ENCODE measurements at places on chromosomes 13 and 19.
A peak's percentile ranks its signal among the peaks of the same experiment; 100 is the strongest.

DNA sequence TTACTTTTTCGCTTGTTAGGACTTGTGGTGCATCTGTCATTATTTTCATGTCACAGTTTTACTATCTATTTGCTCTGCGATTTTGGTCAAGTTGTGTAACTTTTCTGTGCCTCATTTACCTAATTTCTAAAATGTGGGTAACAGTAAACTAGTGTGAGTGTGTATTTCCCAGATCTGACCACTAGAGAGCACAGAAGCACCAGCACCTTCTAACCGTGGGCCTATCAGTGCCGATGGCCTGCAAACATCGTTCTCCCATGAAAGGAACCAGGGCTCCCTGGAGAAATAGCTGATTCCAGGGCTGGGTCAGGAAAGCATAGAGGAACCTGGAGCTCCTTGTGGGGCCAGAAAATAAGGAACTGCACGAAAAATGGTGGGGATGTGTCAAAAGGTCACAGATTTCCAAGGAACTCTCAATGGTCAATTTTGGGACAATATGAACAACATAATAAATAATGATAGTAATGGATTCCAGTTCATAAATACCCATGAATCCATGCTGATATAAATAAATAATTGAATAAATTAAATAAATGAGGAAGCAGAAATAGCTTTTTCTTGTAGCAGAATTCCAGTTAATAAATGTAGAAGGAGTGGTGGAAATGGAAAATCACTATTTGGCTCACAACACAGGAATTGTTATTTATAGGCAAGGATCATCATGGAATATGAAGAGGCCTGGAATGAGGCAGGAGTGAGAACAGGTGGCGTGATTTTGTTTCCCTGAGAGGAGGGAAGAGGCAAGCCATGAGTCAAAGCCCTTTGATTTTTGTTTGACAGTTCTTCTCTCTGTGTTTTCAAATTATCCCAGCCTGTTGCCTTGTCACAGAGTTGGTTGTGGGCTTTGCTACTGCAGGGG is 31.1 kb downstream of the CEACAM8 start:
- DNase-seq: peak; percentile 20
- no peaks in the 10 kb centered on the region for H3K36me3 ChIP-seq
- no peak overlapping the region for H3K27ac ChIP-seq
- no peaks in the 10 kb centered on the region for H3K27me3 ChIP-seq

- no peaks in the 10 kb centered on the region for H3K36me3 ChIP-seq
- H3K27me3 ChIP-seq: peaks cover 36% of the 10 kb centered on the region
- no peak overlapping the region for H3K4me3 ChIP-seq
- H3K4me1 ChIP-seq: peaks cover 20% of the 10 kb centered on the region
- no peak for DNase-seq
Measured at GRCh38 chr13:109655206-109655600, 131.2 kb downstream of the IRS2 start.

GRCh38 chr19:17323964-17324332 is 10.7 kb downstream of the ANO8 start:
- peaks cover 37% of the 10 kb centered on the region for H3K36me3 ChIP-seq
- H3K27me3 ChIP-seq: no peaks in the 10 kb centered on the region
- H3K4me1 ChIP-seq: peaks cover 13% of the 10 kb centered on the region
- no peak overlapping the region for H3K27ac ChIP-seq
- no peak overlapping the region for H3K4me3 ChIP-seq

DNA sequence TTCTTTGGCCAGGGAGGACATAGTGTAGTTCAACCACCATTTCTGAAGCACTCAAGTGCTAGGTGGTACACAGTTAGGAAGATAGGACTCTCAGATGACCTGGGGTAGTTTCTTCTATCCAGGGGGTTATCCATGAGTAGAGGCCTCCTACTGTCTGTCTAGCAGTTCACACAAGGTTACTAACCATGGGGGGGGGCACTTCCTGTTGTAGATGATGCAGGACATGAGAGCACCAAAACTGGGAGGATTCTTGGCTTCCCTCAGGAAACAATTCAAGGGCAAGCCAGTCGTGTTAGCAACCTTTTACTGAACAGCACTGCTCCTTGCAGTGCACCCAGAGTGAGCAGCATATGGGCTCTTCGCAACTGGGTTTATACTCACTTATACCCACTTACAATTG is 8.9 kb upstream of the TPP2 start:
- H3K4me1 ChIP-seq: peaks cover 8% of the 10 kb centered on the region
- DNase-seq: no peak
- H3K4me3 ChIP-seq: no peak overlapping the region
- H3K27ac ChIP-seq: no peak overlapping the region
- H3K36me3 ChIP-seq: no peaks in the 10 kb centered on the region

- H3K27me3 ChIP-seq: no peaks in the 10 kb centered on the region
- no peak overlapping the region for H3K27ac ChIP-seq
- H3K36me3 ChIP-seq: no peaks in the 10 kb centered on the region
- H3K4me3 ChIP-seq: no peak overlapping the region
- peaks cover 20% of the 10 kb centered on the region for H3K4me1 ChIP-seq
Measured at GRCh38 chr13:77836423-77836822, 82.2 kb downstream of the EDNRB start.
